ENCODE measurements at places on chromosomes 2 and 18.

DNA sequence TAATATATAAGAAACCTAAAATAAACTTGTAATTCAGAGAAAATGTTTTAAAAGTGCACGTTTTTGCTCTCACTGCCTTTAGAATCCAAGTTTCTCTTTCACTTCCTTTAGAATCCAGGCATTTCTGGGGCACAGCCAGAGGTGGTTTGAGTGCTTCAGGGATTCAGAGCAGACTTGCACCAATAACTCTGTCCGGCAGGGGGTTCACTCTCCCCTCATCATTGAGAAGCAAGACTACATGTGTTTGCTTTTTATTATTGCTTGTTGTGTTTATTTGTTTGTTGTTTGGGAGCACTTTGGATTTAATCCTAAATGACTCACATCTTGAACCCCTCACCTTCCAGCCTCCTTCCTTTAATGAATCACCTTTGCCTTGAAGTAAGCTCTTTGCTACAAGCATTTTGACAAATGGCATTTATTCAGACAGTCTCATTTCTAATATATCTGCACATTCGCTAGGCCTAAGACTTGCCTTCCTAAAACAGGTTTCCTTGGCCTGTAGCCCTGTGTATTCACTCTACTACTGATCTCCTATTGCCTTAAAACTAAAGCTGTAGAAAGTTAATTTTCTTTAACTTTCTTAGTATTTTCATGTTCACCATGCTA, 233.5 kb upstream of the ATP5MC3 start:
- no peak for DNase-seq

DNA sequence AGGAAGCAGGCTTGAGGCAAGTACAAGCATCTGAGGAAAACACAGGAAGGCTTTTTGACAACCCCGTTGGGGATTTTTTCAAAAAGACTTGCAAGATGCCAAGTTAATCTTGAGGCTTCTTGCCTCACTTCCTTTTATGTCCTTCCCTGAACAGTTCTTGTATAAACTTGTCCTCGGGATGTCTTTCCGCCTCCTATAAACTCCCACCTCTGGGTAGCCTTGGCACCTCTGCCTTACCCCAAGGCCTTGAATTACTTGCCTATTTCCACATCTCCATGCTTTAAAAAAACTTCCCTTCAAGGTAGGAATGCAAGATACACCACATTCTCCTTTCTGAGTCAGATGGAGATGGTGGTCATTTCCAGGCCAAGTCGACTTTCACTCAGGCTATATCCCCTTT, 106.4 kb upstream of the RBBP8 start:
- DNase-seq = no peak

- no peak for DNase-seq
Observed at GRCh38 chr18:12057419-12058039, 36.1 kb upstream of the ANKRD62 start.

DNA sequence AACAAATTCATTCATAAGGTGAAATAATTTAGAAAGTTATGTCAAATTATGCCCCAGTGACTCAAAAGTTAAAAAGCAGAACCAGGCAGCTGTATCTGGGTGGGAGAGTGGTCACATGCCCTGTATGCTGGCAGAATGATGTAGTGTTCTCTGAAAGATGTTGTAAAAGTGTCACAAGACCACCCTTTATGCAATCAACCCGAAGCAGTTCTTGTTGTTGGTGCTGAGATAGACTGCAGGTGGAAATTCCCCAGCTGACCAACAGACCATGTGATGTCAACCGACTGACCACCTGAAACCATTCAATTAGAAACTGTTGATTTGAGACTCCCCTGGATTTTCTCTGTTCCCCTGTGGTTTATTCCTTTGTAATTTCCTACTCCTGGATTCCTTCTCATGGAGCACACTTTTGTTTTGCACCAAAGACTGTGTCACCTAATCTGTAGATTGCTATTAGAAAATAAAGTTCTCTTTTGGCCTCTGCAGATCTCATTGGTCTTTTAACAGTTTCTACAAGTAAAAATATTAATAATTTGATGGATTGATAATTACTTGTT, 1341.3 kb upstream of the LRRTM1 start:
- no peak for DNase-seq

- DNase-seq = no peak
Observed at GRCh38 chr18:25533218-25533617, 181.3 kb upstream of the ZNF521 start.

DNA sequence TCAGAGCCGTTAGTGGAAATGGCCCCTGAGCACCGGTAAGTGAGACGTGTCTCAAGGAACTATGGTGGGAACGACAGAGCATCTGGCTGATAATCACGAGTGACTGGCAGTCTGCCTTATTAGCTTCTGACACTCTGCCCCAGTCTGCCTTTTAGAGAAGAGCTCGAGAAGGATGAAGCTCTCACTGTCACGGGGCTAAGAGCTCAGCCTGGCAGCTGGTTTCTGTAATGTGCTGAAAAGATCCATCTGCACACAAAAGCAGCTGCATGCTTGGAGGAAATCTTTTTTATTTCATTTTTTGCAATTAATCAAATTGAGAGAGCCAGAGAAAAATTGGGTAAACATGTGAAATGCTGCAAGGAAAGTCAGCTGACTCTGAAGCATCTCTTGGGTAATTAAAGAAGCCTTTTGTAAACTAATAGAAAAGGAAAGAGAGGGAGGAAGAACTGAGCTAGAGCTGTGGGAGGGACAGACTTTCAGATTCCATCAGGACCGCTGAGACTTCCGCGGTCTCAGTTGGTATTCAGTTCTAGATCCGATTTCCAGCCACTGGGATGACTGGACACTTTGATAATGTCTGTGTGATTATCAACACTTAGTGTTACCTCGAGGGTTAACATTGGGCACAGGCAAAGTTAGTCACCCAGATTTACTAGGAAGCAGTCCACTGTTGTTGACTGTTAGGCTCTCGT, 24.4 kb downstream of the MBP start:
- no peak for DNase-seq
